ENCODE measurements at places on chromosomes 5 and 9.

DNA sequence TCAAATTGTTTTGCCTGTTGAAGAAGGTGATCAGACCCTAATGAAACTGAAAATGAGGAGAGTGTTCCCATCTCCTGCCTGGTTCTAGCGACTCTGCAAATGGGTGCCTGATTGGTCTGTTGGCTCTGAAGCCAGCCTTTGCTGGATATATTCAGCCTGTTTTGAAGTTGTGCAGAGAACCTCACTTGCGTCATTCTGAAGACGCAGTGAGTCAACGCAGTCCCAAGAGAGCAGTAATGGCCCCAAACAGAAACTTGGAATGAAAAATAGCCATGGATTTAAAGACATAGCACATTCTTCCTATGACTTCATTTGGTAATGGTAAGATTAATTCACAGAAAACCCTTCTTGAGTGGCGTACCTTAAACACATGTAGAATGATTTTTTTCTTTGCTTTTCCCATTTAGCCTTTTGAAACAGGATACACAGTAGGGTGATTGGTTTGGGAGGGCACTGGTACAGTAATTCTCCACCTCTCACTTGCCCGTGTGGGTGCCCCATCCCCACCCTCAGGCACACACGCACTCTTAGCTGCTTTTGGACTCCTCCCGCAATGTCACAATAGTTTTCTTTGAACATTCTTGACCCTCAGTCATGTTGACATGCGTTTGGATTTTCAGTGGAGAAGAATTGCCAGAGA lies 54.1 kb upstream of the ABL1 start:
- DNase-seq, result no peak

DNA sequence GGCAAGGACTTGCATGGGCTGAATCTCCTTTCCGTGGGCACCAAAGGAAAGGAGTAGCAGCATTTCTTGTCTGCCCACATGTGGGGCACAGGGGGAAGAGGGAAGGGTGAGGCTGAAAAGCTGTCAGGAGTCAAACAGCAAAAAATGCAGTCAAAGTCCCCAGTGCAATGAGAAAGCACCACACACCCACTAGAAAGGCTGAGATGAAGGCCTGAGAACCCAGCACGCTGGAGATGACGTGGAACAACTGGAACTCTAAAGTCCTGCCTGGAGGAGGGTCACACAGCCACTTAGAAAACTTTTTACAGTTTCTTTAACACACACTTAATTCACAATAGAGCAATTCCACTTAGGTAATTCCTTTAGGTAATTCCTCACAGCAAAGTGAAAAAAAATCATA lies 94.6 kb upstream of the IGFBPL1 start:
- DNase-seq, result no peak

- DNase-seq, result no peak
Measured at GRCh38 chr9:133303266-133304157, 28.5 kb upstream of the ABO start.

- DNase-seq, result no peak
Measured at GRCh38 chr9:17191082-17191481, 56.2 kb downstream of the CNTLN start.

DNA sequence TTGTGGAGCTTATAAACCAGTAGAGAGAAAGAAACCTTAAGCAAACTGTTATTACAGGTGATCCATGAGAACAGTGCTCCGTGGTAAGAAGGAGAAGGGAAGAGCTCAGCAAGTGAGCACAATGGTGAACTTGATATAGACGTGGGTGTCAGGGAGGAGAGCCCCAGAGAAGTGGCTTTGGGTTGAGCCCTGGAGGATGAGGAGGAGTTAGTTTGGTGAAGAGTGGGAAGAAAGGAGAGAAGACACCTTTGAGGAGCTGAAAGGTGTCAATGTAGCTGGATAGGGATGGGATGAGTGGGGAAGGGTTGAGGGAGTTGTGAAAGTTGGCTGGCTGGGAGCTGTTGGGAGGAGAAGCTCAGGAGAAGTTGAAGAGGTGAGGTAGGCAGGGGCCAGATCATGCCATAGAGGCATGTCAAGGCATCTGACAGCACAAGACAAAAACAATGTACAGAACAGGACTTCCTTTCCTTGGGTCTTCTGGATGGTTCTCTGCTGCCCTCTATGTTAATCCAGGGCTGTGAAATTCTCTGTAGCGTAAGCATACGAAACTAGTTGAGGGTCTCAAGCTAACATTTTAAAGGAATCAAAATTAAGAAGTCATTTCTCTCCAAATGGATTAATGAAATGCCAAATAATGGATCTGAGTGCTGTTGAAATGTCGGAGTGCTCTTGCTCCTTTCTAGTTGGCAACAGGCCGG lies 501.9 kb downstream of the KDM4C start:
- DNase-seq, result no peak

DNA sequence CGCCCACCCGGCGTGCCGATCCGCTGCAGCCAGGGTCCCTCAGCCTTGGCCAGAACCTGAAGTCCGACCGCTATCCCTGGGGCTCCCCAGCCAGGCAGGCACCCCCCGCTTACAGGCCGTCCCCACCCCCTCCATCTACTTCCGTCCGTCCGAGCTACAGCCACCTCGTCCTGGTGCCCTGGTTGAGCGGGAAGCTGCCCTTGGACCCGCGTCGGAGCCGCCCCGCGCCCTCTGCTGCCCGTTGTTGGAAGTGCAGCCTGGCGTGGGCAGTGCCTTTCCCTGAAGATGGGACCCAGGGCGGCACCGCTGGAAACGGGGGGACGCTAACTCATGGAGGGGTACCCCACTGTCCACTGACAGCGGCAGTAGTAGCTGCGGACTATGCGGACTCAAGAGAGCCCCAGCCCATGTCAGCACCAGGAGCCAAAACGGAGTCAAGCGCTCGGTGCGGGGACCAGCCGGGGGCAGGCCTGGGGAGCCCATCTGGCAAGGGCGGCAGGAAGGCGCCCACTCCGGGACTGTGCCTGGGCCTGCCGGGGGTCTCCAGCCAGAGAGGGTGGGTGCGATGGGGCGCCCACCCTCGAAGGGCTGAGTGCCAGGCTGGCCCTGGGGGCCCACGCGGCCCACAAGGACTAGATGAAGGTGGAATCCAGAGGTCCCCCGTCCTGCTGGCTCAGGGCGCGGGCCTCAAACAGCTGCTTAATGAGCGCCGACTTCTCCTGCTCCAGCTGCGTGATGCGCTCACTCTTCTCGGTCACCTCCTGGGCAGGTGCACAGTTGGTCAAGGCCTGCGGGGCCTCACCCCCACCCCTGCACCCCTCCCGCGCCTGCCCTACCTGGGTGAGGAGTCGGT lies 6.1 kb downstream of the SAPCD2 start:
- peak; percentile 85 for DNase-seq

GRCh38 chr5:38059876-38060275 lies 198.5 kb upstream of the EGFLAM start:
- DNase-seq, result no peak

DNA sequence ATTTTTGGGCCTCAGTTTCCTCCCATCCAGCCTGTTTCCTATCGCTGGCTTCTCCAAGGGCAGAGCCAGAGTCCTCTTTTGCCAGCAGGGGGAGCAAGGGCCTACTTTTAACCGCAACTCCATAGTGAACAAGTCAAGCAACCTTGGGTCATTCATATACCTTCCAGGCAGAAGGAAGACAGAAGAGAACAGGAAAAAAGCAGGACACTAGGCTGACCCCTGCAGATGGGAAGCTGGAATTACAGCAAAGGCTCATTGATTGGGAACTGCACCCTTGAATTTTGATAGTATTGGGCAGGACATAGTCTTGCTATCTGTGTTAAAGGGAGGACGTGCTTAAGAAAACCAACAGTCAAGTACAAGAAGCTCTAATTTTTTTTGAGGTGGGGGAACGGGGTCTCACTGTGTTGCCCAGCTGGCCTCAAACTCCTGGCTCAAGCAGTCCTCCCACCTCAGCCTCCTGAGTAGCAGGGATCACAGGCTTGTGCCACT lies 30.1 kb downstream of the QRFP start:
- peak; percentile 68 for DNase-seq

DNA sequence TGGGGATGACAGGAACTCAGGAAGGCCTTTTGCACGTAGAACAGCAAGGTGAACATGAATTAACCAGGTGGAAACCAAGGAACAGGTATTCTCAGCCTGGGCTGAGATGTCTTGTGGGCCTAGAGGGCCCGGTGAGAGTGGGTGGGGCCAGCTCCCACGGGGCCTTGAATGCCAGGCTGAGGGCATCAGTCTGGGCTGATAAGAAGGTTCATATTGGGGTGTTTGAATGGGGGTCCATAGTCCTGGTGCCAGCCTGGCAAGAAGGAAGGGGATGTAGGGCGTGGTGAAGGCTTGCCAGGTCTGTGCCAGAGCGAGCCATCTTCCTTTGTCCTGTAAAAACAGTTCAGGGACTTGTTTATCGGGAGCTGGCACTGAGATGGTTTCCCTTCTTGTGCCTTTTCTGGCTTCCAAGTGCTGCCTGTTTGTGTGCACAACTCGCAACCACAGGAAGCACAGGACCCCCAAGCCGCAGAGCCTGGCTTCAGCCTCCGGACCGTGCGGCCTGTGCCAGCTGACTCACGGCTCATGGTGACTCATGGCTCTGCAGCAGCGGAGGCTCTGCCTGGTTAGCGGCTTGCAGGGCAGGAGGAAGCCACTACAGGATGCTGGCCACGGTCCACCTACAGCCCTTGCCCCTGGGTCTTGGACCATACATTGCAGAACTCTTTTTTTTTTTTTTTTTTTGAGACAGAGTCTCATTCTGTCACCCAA lies 2.4 kb downstream of the CARD19 start:
- peak; percentile 80 for DNase-seq

DNA sequence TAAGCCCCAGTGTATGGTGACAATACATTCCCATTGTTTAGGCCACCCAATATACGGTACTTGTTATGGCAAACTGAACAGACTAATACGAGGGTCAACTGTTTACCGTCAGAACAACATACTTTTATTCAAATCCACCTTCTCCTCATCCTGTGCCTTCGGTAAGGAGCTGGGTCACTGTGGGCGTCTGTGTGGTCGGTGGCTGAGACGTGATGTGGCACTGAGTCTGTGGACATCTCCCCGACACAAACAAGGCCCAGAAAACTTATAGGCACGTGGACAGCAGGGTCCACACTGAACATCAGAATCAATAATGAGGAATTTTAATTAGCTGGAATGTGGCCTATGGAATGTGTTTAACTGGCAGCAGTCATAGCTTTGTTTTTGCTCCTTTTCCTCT lies 154.3 kb upstream of the IRX2 start:
- DNase-seq, result no peak

DNA sequence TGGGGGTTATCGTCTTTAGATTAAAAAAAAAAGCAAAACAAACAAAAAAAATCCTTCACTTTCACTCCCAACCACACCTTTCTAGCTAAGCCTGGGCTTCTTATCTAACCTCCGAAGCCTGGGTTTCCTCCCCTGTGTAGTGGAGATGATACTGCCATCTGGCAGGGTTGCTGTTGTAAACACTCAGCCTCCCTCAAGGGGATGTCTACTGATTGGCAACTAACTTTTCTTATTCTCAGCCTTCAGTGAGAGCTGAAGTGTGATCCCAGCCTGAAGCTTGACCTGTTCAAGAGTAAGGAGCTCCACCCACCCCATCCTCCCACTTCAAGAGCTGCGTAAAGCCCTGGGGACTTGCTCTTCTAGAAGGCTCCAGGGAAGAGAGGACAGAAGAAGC lies 21.5 kb upstream of the WWC1 start:
- no peak for DNase-seq

- DNase-seq, result no peak
Measured at GRCh38 chr5:88888848-88889188, 5.8 kb upstream of the MEF2C start.

DNA sequence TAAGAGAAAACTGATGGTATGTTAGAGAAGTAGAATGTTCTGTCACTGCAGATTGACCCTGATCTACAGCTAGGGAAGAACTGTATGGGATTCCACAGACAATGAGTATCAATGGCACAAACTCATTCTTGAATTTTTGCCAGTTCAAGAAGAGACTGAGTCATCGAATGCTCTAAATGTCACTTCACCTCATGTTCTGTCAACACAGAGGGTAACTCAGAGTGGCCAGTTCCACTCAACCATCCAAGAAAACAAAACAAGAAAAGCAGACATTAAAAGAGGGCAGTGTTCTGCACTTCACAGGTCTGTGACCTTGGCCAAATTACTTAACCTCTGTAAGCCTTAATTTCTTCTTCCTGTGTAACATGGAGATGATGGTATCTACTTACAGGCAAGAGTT lies 132.2 kb upstream of the HMHB1 start:
- no peak for DNase-seq

DNA sequence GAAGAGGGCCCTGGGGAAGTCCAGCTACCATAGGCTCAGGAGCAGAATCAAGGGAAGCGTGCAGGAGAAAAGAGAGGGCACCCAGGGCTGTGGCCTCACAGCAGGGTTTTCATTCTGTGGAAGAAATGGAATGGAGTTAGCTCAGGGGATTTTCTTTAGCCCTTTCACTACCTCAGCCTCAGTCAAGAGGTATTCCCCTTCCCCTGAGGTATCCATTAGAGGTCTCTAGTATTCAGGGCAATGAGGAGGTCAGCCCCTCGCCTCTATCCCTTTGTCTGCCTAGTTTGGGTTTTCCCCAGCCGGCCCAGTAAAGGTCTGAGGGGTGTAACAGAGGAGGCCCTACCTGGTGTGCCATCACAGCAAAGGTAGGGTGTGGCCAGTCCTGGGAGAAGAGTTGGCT lies 21.5 kb downstream of the GFRA3 start:
- DNase-seq, result no peak

- DNase-seq, result no peak
Measured at GRCh38 chr5:5025774-5026408, 114.2 kb upstream of the ADAMTS16 start.

DNA sequence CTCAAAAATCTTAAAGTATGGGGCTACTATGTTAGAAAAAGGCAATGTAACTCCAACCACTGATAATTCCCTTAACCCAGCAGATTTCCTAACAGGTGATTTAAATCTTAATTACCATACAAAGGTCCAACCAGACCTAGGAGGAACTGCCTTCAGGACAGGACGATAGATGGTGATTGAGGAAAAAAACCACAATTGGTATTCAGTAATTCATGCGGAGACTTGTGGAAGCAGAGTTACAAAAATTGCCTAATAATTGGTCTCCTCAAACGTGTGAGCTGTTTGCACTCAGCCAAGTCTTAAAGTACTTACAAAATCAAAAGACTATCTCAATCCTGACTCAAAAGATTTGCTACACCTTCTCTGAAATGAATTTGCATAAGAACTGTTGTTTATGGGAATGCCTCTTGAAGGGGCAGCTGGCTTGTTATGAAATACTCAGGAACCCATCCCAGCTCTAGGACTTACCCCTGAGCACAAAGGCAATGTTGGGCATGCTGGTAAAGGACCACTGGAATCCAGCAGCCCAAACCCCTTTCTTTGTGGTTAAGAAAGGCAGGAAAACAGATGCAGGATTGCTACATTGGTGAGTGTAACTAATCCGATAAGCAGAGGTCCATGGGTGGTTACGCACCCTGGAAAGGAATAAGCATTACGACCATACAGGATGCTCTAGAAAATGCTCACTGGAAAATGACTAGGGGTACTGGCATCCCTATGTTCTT lies 26.7 kb upstream of the EPB41L4A start:
- DNase-seq, result no peak

GRCh38 chr5:10588109-10588775 lies 24.4 kb downstream of the ANKRD33B start:
- DNase-seq, result peak; percentile 6
